Activated CD8-positive, alpha-beta T cell treated with anti-CD3 and anti-CD28 coated beads for 36 hours (primary cell): ENCODE measurements at places on chromosomes 13 and 19. TPM values are rescaled to one million over a fixed set of nuclear protein-coding genes. Genes with fewer than 3 reads are reported as not detected.

DNAAF3 gene
- not detected for total RNA-seq

PODNL1 gene
- total RNA-seq, result not detected

VASP gene
- total RNA-seq, result 153 TPM

SLC7A10 gene
- not detected for total RNA-seq

P2RY11 gene
- 62.1 TPM for total RNA-seq
